ENCODE measurements at places on chromosomes 16 and 17. TPM values are rescaled to one million over a fixed set of nuclear protein-coding genes. Genes with fewer than 3 reads are reported as not detected.

The CD7 gene
- total RNA-seq, result under 0.01 TPM

The RNU2-1 gene
- total RNA-seq, result not detected

The SYCE1L gene
- 0.33 TPM for total RNA-seq

The ATXN1L gene
- total RNA-seq, result 11.0 TPM

The SEPHS2 gene
- 19.3 TPM for total RNA-seq

The ENPP7 gene
- total RNA-seq, result not detected

The NETO2 gene
- total RNA-seq, result 10.0 TPM

The GNAO1 gene
- 0.26 TPM for total RNA-seq

The SLFN14 gene
- total RNA-seq, result not detected

The KRT36 gene
- not detected for total RNA-seq

The SLFN11 gene
- total RNA-seq, result 102 TPM

The ABCA9 gene
- 3.1 TPM for total RNA-seq

The PRAC2 gene
- not detected for total RNA-seq

The SMIM22 gene
- not detected for total RNA-seq

DNA sequence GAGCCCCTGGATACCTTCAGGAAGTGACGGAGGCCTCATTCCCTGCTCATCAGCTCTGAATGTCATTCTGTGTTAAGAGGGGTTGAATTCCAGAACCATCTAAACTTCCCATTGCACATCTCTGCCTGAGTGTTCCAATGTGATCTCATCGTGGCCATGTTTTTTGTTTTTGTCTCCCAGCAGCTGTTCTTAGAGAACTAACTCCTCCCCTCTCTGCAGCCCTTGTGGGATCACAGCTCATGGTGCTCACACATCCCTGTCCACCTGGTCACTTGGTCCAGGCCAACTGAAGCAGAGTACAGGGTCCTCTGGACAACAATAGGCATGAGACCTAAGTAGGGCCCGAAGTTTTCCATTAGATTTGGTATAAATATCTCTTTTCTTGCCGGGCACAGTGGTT, 6.0 kb upstream of the SYT17 start:
- no peak for DNase-seq

DNA sequence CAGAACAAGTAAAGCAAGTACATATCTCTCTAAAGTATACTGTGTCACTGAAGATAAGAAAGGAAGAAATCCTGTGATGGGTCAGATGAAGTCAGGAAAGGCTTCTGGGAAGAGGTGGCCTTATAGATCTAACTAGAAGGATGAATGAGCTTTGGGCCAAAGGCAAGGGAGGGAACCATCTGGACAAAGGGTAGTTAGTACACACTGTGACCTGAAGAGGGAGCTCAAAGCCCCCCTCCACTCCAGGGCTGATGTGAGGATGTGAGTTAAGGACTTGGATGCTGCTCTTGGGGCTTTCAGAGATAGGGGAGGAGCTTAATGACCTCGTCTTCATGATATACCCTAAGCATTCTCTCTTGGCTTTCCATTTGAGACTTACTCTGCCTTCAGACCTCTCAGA, 185.3 kb upstream of the CACNG3 start:
- peak; percentile 6 for DNase-seq

DNA sequence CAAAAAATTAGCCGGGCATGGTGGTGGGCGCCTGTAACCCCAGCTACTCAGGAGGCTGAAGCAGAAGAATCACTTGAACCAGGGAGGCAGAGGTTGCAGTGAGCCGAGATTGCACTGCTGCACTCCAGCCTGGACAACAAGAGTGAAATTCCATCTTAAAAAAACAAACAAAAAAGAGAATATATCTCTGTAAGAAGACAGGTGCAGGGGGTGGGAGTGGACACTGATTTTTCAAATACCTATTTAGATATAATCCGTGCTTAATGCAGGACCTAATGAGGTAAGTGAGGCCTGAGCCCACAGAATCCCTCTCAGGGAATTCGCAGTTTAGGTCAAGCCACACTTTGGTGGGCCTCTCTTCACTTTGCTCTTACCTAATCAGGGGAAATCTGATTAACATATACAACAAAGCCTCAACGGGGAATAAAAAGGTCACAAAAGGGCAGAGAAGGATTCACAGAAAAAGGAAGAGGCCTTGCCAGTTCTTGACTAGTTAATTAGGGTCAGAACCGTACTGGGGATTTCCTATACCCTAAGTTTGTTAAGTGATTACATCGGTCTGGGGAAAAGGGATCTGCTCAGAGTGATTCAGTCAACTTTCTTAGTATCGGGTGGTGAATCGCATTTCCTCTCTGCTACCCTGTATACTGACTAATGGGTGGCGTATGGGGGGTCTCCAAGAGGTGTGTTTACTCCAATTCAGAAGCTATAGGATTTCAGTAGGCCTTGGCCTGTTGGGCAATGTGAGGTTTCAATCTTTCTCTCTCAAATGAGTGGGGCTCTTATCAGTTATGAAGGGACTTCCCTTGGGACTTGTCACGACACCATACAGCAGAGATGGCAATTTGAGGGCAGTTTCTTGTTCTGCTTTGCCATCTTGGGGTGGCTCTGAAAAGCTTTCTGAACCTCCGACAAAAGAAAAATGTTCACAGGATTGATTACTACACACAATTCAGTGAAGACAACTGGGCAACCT, 1.9 kb upstream of the NFAT5 start:
- DNase-seq, result peak; percentile 17

GRCh38 chr16:26453215-26453614, 613.5 kb upstream of the C16orf82 start:
- no peak for DNase-seq

- DNase-seq, result no peak
Measured at GRCh38 chr16:1766231-1766630, 5.1 kb downstream of the NME3 start.

GRCh38 chr17:8300627-8301242, 5.5 kb upstream of the SLC25A35 start:
- peak; percentile 75 for DNase-seq

GRCh38 chr16:88635671-88636319, 2.6 kb upstream of the IL17C start:
- DNase-seq, result no peak

- DNase-seq, result no peak
Measured at GRCh38 chr16:54055191-54055590, 231.4 kb downstream of the IRX3 start.

- DNase-seq, result peak; percentile 11
Measured at GRCh38 chr17:13647543-13648021, 45.9 kb upstream of the HS3ST3A1 start.

DNA sequence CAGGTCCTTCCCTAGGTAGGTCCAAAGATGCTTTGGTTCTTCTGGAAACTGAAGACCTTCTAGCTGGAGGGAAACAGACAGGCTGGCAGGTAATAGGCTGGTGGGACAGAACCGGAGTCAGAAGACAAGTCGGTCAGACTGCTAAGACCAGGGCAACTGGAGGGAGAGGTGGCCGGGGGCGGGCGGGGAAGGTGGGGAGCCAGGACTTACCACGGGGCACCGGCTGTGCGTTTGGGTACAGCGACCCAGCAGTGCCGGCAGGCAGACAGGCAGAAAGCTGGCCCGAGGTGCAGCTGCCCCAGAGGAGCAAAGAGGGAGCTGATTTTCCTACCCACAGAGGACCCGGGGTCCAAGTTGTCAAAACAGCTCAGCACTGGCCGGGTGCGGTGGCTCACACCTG, 575 bp downstream of the SLC52A1 start:
- no peak for DNase-seq

GRCh38 chr16:82252582-82252981, 82.6 kb upstream of the MPHOSPH6 start:
- DNase-seq, result no peak

DNA sequence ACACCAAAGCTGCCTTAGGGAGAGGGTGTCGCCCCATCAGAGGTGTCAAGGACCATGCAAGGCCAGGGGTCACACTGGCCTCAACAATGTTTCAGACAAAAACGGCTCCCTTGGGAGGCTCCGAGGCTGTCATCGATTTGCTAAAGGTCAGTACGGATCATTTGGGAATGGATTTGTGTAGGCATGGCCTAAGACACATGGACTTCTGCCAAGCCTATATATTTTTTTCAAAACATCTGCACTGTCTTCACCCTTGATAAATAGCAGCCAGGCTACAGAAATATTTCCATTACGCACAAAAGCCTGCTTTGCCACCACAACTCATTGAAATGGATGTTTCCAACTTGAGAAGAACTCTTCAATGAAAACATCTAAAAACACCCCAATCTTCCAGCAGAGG, 10.3 kb downstream of the CUEDC1 start:
- DNase-seq, result peak; percentile 59

GRCh38 chr17:28925912-28926365, 23.1 kb upstream of the DHRS13 start:
- peak; percentile 93 for DNase-seq

DNA sequence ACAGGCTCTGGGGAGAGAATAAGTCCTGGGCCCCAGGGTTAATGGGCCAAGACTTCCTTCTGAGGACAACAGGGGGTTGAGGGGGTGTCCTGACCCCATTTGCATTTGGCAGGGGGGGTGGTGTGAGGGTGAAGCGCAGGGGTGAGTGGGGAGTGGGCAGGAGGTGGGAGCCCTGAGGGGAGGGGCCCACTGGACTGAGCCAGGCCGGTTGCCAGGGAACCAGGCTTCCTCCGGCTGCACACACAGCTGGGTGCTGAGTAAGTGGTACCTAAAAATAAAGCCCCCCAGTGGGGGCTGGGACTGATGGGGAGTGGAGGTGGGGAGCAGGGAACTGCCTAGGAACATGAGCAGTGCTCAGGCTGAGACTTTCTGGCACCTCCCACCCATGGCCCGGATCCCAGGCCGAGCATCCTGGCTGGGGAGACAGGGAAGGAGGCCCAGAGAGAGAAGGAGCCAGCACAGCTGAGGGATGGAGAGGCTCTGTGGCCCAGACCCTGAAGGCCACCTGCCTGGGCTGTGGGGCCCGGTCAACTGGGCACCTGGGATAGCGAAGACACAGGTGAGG, 7.5 kb upstream of the RASD1 start:
- DNase-seq, result no peak

DNA sequence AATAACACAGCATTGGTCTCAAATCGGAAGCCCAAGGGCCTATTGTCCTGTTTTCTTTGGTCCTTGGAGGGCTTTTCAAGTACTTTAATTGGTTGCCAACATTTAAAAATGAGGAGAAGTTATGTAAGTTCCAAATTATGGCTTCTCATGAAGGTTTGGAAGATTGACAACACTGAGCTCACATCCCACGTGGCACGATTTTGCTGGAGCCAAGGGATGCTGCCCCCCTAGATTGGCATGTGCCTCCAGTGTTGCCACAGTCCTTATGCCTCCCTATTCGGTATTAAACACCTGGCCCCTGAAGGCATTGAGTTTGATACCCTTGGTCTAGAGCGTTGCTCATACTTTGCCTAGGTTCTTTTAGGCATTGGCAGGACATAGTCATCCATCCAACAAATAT, 108.0 kb downstream of the ZNF18 start:
- DNase-seq, result no peak

- DNase-seq, result no peak
Measured at GRCh38 chr17:51653878-51654277, 393.5 kb downstream of the UTP18 start.

GRCh38 chr17:4506892-4507291, 8.2 kb downstream of the SPNS2 start:
- DNase-seq, result no peak

- peak; percentile 27 for DNase-seq
Measured at GRCh38 chr16:14109782-14110727, 38.9 kb downstream of the MRTFB start.

DNA sequence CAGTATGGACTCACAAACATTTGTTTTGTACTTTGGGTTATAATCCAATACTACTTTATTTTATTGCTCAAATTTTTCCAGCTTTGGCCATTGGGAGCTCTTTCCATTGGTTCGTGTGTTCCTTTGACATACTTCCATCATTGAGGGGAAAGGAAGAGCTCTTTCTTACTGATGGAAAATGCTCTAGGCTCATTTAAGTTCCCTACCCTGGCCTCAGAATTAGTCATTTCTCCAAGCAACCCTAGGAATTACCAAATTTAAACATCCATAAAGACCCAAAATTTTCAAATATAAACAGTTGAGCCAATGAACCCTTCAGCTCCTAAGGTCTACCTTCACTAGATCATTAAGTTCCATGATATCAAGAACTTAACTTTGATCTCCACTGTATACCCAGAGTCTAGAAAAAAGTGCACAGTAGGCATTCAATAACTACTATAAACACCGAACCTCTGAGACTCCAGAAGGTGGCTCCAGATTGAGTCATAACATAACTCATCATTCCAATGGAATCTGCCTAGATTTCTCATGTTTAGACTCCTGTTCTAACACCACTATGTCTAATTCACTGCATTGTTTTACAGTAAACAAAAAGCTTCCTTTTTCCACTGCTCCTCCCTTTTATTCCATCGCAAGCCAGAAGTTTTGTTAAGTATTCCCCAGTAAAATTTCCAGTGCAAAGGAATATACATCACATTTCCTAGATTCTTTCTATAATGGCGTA, 39.0 kb downstream of the SMURF2 start:
- peak; percentile 73 for DNase-seq

DNA sequence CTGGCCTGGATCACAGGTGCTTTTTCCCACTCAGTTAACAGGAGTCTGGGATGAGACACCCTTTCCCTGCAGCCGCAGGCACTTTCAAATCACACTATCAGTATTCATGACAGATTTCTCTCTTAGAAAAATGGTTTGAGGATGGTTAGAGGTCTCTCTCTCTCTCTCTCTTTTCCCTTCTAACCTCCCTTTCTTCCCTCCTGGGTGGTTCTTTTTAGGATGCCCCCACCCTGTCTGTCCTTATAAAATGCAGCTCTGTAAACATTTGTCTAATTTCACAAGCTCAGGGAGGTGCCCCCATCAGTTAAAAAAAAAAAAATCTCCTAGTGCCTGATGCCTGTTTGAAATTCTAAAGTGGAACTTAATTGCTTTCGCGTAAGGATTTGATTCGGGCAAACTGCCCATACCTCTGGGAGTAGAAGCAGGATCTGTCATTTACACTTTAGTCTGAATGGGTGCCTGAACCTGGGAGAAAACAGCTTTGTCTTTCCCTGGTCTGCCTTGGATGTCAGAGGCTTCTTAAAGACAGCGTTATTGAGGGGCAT, 158.8 kb downstream of the CCDC182 start:
- no peak for DNase-seq

- DNase-seq, result no peak
Measured at GRCh38 chr17:67573987-67574657, 143.6 kb upstream of the NOL11 start.

- no peak for DNase-seq
Measured at GRCh38 chr16:1180549-1181403, 27.9 kb downstream of the CACNA1H start.

DNA sequence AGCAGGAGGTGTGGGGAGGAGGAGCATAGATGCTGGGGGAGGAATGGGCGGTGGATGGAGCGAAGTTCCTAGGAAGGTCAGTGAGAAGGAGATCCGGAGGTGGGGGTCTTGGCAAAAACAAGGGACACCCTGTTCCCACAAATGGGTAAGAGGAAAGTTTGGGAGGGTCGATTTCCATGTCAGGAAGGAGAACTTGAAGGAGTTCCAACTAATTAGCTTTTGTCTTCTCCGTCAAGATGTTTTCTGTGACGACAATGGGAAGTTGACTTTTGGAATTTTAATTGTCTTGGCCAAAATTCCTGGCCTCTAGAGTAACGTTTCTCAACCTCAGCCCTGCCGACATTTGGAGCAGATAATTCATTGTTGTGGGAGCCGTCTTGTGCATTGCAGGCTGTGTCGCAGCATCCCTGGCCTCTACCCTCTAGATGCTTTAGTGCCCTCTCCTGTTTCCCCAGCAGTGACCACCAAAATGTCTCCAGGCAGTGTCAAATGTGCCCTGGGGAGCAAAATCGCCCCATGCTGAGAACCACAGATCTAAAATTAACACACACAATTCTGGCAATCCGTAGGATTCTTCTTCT, 97.1 kb downstream of the PITPNC1 start:
- peak; percentile 80 for DNase-seq
